Foreskin fibroblast (primary cell): ENCODE measurements at places on chromosomes 1 and 21.

GRCh38 chr1:5936621-5937372 lies 55.4 kb downstream of the NPHP4 start:
- no peak for DNase-seq

DNA sequence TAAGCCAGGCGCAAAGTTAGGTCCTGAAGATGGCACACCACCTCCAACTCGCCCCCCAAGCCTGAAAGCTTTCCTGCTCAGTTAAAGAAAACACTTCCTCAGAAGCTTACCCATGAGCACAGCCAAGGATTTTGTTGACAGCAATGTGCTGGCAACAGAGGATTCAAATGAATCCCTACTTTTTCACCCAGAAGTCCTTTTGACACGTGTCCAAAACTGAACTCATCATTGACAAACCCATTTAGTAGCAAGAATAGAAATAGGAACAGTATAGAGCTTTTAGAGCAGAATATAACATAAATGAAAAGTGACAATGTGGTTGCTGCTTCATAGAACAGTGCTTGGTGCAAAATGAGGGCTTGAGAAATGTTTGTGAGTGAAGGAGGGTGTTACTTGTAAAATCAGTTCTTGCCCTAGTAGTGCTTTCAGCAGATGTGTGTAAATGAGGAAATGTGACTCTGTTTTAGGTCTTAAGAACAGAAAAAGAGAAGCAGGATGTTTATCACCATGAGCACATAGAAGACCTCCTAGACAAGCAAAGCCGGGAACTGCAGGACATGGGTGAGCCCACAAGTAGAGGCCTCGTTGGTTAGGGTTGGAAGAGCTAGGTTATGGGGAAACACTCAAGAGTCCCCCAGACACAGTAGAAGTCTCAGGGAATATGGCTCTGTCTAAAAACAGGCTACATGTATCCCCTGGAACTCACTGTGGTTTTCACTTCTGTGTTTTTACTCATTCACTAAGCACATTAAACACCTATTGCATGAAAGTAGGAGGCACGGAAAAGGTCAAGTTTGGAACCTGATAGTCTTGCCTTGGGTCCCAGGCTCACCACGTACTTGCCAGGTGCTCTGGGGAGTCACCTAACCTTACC lies 48.6 kb upstream of the TMEM125 start:
- DNase-seq = no peak

DNA sequence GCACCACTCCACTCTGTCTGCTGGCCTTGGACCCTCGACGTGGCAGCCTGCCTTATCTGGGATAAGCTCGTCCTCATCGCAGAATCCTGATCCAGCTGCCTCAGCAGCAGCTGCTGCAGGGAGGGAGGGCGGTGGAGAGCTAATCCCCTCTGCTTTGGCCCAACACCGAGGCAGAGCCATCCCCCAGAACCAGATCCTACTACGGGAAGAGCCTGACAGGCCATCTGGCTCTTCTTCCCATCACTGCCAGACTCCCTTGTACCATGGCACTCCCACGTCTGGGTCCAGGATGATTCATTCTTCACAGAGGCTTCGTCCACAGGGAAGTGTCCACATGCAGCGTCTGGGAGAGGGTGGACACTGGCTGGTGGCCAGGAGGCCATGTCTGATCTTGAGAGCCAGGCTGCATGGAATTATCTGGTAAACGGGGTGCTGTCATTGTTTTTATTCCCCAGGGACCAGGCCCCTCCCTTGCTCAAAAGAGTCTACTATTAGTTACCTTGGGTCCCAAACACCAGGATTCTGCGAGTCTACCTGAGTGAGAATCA lies 14.6 kb upstream of the PKP1 start:
- DNase-seq = peak; percentile 87

- no peak for DNase-seq
Observed at GRCh38 chr1:244304156-244304555, 147.6 kb downstream of the ADSS2 start.

DNA sequence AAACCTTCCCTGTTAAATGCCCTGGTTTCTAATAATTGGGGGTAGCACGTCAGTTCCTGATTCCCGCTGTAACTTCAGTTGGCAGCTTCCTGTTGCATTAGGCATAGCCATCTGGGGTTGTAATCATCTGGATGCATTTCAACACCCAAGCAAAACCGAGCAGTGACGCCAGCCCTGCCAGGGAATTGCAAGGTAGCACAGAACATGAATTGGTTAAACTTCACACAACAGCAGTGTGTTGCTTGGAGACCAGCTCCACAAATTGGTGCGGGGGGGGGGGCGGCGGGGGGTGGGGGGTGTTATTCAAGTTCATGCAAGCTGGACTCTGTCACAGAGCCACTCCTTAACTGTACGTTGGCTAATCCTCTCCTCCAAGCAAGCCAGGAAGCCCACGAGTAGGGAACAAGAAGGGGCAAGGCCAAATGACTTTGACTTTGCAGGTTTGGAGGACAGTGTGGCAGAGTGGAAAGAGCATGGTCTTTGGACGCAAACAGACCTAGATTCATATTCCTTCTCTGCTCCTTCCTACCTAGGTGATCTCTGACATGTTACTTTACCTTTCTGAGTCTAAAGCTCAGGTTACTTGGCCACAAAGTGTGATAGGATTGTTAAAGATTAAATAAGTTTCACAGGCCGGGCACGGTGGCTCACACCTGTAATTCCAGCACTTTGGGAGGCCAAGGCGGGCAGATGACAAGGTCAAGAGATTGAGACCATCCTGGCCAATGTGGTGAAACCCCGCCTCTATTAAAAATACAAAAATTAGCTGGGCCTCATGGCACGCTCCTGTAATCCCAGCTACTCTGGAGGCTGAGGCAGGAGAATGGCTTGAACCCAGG lies 4.7 kb downstream of the LAX1 start:
- peak; percentile 82 for DNase-seq

- no peak for DNase-seq
Observed at GRCh38 chr1:179287946-179288345, 5.7 kb upstream of the SOAT1 start.

DNA sequence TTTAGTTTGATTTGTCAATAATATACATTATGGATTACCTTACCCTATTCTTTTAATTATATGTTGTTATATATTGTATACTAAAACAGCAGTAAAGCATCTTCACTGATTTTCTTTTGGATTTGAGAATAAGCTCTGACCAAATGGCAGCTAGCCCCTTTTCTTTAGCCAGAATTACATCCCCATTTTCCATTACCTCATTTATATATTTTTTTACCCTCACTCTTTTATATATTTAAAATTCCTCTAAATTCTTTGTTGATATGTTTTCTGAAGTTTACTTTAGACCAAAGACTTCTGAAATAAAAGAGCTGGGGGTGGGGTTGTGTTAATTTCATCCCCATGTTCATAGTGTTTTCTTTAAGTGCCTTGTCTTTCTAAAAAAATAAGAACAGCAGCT lies 24.6 kb downstream of the ANGPTL1 start:
- DNase-seq = no peak

DNA sequence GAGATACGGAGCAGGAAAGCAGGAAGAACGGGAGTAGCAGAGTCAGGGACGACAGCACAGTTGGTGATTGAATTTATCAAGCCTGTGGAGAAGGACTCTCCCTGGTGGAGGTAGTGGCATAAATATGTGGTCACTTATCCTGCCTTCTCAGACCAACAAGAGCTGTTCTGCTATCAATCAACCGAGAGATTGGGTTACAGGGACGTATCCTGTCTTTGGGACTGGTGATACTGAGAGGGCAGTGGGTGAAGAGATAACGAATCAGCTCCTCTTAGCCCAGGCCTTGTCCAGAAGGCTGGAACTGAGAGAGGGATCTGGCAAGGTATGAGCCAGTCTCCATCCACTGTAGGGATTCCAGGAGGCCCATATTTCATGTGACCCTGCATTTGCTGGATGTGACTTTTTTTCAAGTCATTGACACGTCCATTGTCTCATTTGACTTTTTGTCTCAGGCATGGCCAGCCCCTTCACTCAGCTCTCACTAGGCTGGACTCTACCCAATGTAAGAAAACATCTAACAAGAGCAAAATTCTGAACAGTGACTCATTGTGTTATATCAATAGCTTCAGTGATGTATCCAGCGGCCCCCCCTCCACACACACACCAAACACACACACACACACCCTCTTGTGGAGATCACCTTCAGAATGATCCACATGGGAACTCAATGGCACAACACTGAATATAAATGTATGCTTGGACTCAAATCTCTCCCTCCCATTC lies 11.3 kb downstream of the C1orf116 start:
- DNase-seq = no peak

- DNase-seq = no peak
Observed at GRCh38 chr1:184287001-184287400, 99.8 kb upstream of the C1orf21 start.

GRCh38 chr1:145858238-145858900 lies 512 bp downstream of the PIAS3 start:
- no peak for DNase-seq

DNA sequence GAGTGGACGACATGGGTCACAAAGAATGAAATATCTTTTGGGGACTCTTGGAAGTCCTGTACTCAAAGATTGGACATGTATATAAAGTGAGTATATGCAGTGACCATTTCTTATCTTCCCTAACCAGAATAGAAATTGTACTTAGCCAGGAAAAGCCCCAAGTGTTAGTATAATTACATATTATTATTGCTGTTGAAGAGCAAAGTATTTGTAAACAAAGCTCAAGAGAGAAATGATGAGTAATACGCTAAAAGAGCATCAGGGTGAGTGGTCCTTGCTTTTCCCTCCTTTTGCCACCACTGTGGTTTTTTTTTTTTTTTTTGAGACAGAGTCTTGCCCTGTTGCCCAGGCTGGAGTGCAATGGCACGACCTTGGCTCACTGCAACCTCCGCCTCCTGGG lies 6.4 kb upstream of the CGN start:
- no peak for DNase-seq

- DNase-seq = peak; percentile 96
Observed at GRCh38 chr1:222817529-222817928, 2.7 kb downstream of the DISP1 start.

- no peak for DNase-seq
Observed at GRCh38 chr21:23111070-23111600, 2112.9 kb downstream of the NCAM2 start.

- peak; percentile 76 for DNase-seq
Observed at GRCh38 chr1:19309123-19309813, 2.7 kb downstream of the AKR7A2 start.

DNA sequence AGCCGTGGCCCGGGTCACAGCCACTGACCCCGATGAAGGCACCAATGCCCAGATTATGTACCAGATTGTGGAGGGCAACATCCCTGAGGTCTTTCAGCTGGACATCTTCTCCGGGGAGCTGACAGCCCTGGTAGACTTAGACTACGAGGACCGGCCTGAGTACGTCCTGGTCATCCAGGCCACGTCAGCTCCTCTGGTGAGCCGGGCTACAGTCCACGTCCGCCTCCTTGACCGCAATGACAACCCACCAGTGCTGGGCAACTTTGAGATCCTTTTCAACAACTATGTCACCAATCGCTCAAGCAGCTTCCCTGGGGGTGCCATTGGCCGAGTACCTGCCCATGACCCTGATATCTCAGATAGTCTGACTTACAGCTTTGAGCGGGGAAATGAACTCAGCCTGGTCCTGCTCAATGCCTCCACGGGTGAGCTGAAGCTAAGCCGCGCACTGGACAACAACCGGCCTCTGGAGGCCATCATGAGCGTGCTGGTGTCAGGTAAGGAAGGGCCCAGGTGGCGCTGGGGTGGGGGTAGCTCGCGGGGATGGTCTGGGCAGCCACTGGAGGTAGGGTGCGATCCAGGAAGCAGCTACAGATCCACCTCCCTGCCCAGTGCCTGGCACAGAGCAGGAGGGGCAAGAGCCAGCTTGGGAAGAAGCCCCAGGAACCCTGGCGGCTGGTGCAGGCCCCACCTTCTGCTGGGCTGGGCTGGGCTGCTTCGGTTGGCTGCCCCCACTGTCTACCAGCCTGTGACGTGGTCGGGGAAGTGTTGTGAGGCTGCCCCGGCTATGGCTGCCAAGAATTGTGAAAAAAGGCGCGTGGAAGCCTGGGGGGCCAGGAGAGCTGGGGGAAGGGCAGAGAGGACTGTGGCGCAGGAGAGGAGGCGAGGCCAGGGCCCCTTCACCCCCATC lies 3.8 kb downstream of the CELSR2 start:
- no peak for DNase-seq

DNA sequence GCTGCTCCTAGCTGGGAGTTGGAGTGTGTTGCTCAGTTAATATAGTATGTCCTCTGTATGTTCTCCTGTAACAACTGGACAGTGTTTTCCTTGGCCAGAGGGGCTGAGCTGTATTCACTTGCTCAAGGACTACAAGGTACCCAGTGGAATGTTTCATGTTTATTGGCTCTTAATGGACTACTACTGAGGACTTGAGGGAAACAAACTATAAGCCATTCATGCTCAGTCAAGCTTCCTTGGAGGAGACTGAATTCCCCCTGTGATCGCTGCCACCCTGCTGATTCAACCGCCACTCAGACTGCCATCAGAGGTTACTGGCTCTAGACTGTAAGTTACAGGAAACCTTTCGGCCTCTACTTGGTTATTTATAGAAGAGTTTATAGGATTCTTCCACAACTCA lies 166.6 kb downstream of the ZC3H11B start:
- no peak for DNase-seq

GRCh38 chr1:7641587-7642417 lies 129.3 kb upstream of the VAMP3 start:
- no peak for DNase-seq

DNA sequence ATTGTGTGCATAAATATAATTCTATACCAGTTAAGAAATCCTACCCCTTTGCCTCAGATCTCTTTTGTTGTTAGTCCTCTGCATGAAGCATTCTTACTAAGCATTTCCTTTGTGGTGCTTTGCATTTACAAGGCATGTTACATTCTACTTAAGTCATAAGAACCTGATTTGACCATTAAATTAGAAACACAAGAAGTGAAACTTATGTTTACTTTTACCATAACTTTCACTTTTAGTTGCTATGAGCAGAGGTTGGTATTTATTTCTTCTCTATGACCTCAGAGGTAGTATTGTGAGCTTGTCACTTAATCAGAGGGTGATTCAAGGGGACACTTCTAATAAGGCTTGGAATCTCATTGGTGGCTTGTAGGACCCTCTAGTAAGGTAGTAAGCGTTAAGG lies 9.0 kb downstream of the FAM20B start:
- peak; percentile 70 for DNase-seq

- no peak for DNase-seq
Observed at GRCh38 chr1:157307491-157307890, 169.3 kb upstream of the ETV3 start.

DNA sequence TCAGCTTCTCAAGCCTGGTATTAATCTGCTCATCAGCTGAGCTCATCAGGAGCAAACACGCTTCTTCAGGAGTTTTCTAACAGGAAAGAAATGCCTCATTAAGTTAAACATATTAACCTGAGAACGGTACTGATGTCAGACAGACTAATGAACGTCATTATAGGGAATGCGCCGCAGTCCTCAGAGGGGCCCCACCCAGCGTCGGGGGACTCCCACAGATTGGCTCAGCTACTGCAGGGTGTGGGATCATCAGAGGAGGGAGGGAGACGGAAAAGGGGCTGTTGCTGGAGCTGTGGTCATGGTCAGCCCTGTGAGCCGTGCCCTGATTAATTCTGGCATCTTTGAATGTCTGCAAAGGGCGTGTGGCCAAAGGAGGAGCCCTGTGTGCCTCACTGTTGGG lies 348.5 kb downstream of the PTPRU start:
- no peak for DNase-seq

- no peak for DNase-seq
Observed at GRCh38 chr1:207868251-207868773, 42.6 kb downstream of the CD34 start.

- peak; percentile 35 for DNase-seq
Observed at GRCh38 chr1:170555370-170555769, 23.4 kb downstream of the GORAB start.

GRCh38 chr1:159959451-159959850 lies 5.4 kb upstream of the SLAMF9 start:
- DNase-seq = no peak

- no peak for DNase-seq
Observed at GRCh38 chr1:16441282-16441665, 750 bp downstream of the NECAP2 start.
